Activated naive CD8-positive, alpha-beta T cell treated with anti-CD3 and anti-CD28 coated beads, Interleukin-2, amount 50 U/mL, for 16 hours (primary cell): ENCODE measurements at places on chromosomes 5 and 9.

GRCh38 chr5:72788866-72789505 lies 27.5 kb upstream of the TNPO1 start:
- DNase-seq = no peak

DNA sequence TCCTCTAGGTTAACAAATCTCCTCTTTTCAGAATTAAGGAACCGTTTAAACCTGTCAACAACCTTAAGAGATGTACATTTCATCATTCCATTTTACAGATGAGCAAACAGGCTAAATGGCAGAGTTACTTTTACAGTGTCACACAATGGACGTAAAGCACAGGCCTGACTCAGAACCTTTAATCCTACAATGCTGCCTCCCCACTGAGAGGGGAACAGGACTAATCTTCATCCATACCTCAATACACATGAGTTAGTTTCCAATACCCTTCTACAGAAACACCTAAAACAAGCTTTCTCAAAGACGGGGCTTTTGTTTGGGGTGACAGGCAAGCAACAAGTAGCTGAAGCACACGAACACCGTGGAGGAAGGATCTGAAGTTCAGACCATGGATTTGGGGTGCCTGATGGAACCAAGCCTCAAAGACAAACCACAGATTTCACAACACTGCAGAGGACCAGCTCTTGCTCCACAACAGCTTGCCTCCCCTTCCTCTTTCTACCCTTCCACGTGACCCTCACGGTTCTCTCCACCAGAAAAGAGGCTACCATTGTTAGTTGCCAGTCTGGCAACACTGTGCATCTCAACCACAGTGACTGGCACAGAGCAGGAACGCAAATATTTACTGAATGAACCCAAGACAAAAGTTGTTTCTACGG lies 1.8 kb downstream of the RNF130 start:
- DNase-seq = no peak

DNA sequence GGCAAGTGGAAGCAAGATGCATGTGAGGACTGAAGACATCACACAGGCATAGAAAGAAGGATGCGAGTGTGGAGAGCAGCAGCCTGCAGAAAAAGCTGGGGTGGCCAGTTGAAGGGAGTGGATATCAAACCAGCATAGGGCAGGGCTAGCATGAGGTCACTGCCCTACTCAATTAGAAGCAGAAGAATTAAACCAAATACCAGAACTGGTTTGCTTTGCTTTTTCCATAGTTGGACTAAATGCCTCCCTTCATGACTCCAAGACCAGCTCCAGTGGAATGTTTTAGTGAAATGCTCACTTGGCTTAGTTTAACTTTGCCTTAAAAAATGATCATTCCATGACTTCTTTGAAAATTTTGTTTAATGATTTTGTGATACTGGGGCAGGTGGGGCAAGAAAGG lies 45.8 kb downstream of the TMEM167A start:
- no peak for DNase-seq

- no peak for DNase-seq
These were observed 36.7 kb downstream of the HRH2 start for GRCh38 chr5:175694371-175695160.

GRCh38 chr5:32865475-32865874 lies 154.4 kb downstream of the NPR3 start:
- DNase-seq = no peak

DNA sequence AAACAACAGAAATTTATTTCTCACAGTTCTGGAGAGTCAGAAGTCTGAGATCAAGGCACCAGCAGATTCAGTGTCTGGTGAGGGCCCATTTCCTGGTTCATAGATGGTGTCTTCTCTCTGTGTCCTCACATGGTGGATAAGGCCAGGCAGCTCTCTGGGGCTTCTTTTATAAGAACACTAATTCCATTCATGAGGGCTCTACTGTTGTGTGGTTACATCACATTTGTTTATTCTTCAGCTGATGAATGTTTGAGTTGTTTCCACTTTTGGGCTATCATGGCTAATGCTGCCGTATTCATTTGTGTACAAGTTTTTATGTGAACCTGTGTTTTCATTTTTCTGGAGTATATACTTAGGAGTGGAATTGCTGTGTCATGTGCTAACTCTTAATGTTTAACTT lies 35.2 kb downstream of the DDX4 start:
- DNase-seq = no peak

DNA sequence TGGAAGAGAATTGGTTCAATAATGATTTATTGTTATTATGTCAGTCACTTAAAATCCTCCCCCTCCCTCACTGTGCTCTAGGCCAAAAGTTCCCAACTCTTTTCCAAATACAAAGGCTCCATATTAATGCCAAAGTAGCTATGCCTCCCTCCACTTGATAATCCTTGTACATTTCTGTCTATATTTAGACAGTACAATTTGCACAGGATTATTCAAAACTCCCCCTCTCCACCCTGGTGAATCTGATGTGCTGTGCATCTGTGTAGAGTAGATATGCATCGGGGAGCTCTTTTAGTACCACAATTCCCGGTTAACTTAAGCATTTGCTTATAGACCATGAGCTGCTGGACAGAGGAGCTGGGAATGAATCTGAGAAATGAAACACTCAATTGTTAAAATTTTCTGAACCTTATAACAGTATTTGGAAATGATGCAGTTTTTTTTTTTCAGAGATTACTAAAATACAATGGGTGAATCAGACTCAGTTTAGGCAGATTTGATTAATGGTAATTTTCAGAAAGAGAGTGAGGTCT lies 27.6 kb downstream of the GLRA1 start:
- no peak for DNase-seq

DNA sequence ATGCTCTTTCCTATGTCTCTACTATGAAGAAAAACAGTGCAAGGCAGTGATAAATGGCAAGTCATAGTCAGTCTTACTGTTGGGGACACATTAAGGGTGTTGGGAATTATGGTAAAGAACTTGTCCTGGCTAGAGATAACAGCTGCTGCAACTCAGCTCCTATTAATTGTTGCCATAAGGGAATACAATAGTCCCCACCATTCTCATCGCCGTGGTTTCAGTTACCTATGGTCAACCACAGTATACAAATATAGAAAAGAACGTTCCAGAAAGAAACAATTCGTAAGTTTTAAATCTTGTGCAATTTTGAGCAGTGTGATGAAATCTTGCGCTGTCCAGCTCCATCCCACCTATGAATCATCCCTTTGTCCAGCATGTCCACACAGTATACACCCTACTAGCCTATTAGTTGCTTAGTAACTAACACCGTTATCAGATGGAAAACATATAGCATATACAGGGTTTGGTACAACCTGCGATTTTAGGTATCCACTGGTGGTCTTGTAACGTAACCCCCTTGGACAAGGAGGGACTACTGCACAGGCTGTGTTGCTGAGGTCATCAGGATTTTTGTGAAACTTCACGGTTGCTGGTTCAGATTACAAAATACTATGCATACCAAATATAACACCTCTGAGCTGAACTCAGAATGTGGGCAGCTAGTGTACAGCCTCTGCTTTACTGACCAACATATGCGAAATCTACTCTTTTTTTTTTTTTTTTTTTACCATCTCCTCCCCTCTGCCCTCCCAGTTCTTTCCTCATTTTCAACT lies 53.5 kb downstream of the ZFR start:
- DNase-seq = no peak
